ENCODE measurements at places on chromosomes 4 and X. TPM values are rescaled to one million over a fixed set of nuclear protein-coding genes. Genes with fewer than 3 reads are reported as not detected.

DNA sequence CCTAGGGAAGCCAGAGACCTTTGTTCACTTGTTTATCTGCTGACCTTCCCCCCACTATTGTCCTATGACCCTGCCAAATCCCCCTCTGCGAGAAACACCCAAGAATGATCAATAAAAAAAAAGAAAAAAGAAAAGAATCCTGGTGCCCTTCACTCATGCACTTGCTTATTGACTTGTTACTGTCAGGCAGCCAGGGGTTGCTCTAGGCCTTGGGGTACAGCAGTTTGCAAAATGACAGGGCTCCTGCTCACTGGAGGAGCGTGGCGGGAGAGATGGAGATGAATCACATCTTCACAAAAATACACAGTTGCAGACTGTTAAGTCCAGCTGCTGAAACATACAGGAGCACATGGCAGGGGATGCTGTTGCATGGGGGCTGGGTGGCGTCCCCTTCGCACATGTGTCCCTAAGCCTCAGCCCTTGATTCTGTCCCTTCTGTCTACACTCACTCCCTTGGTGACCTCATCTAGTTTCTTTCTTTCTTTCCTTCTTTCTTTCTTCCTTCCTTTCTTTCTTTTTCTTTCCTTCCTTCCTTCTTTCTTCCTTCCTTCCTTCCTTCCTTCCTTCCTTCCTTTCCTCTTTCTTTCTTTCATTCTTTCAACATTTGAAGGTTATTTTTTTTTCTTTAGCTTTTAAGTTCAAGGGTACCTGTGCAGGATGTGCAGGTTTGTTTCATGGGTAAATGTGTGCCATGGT, 16.9 kb upstream of the TMEM271 start:
- no peak for DNase-seq

Gene NLRP2B
- not detected for total RNA-seq

DNA sequence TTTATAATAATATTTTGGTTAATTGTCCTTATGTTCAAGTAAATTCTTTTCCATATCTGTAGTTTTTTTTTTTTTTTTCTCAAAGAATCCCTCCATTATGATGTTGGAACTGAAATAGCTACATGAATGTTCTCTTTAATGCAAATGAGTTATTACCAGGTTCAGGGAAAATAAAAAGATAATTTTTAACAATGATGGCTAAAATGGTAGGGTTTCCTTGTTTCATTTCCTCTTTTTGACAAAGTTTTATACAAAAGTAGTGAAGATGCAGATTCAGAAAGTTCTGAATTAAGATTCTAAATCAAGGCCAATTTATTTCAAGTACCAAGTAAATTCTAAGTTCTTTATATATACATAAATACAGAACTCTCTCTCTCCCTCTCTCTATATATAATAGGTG, 779.0 kb upstream of the INTU start:
- no peak for DNase-seq

- no peak for DNase-seq
Measured at GRCh38 chrX:24426340-24426913, 38.7 kb upstream of the PDK3 start.

DNA sequence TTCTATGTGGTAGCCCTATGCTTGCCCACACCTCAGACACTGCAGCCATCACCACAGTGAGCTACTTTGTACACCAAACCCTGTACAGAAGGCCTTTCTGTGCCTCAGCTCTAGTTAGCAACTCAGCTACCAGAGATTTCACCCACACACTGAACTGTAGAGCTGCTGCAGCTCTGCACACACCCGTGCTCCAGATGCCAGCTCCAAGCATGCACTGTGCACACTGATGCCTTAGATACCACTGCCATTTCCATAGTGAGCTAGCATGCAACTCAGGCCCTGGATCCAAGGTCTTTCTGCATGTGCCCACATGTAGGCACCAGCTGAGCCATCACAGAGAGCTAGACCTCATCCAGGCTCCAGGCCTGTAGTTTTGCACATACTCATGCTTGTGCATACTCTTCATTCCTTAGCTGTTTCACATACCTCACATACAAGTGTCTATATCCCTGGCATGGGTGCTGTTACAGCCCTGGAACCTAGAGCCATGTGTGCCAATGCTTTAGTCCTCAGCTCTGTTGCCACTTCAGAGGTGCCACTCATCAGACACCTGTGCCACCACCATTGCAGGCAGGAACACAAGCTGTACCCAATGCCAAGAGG, 423.5 kb upstream of the NDST3 start:
- DNase-seq = no peak

Gene GLUD2
- 0.55 TPM for total RNA-seq

DNA sequence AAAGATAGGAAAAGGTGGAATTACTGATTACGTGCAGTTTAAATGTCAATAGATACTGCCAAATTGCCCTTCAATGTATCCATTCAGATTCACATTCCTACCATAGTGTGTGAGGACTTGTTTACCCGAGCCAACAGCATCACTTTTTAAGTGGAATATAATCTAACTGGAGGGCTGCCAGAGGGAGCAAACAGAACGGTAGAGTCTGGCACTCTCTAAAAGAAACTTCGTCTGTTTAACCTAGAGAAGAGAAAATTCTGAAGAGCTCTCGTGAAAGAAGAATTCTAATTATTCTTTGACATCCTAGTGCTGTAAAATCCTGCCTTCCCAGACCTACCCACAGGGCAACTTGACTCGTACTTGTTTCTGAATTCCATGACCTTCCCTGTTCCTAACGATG, 23.2 kb downstream of the SMIM43 start:
- DNase-seq = no peak

GRCh38 chr4:41146716-41147506, 67.4 kb downstream of the APBB2 start:
- peak; percentile 50 for DNase-seq

GRCh38 chrX:2325076-2325784, 175.5 kb downstream of the DHRSX start:
- no peak for DNase-seq

- DNase-seq = no peak
Measured at GRCh38 chr4:158721680-158722079, 1.5 kb downstream of the PPID start.

DNA sequence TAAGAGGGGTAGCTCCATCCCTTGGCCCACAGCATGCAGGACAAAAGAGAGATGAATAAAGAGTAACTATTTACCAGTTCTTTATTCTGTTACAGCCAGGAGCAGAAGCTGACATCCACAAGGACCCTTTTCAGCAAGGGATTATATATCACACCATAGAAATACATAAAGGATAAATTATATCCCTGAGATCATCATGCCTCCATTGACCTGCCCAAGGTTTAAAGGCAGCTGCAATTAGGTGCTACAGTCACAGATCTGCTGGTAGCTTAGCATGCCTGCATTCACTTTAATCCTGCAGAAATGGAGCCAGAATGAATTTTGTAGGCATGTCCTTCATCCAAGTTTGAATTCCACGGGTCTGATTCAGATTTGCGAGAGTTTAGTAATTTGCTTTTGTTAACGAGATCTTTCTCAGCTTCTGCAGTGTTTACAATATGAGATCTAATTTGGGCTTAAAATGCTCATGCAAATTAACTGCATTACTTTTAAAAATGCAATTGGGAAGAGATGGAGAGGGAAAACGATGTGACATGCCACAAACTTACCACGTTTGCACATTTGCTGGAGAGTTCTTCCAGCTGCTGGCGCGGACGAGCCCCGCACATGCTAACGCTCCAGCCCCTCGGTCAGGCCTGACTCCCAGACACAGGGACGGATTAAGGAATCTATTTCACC, 327.0 kb upstream of the NOCT start:
- no peak for DNase-seq

Gene TRPC5OS
- not detected for total RNA-seq

DNA sequence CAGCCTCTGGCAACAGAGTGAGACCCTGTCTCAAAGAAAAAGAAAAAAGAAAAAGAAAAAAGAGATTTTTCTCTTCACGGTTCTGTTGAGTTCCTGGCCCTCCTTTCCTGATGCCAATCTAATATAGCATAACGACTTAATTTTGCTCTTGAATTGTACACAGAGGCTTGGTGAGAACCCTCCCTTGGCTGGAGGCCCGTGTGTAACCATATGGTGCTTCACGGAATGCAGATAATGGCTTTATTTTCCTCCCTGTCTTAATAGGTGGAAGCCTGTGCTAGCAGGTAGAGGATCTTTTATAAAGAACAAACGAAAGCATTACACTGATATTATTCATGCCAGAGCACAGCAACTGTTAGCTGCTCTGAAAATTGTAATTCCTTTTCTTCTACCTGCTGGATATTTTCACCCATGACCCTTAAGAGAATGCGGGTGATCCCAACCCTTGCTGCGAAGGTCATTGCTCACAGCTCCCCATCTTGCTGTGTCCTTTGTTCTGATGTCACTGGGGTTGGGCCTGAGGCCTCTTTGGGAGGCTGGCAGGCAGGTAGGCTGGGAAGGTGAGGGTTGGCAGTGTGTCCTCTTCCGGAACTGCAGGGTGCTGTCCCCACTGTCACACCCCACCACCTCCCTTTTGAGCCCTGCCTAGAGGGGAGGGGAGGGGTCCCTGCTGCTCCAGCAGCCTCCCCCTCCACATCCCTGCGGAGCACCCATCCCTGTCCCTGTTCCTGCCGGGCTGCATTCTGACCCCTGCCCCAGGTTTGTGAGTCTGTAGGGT, 83.8 kb upstream of the STOX2 start:
- no peak for DNase-seq

Gene PTTG2
- not detected for total RNA-seq

GRCh38 chrX:390459-390858, 3.8 kb upstream of the PPP2R3B start:
- no peak for DNase-seq

DNA sequence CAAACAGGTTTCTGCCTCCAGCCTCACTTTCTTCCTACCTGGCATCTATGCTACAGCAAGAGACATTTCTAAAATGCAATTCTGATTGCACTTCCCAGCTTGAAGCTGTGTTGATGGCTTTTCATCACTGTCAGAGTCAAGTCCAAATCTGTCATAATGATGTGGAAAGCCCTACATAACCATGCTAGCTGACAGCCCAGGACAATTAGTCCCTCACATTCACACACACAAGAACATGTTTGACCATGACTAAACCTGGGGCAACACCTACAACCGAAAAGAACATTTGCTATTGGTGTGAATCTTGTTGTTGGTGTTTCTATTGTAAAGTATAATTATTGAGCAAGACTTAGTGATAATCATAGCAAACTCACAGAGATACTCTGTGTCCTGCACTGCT, 58.2 kb downstream of the PPM1K start:
- no peak for DNase-seq

DNA sequence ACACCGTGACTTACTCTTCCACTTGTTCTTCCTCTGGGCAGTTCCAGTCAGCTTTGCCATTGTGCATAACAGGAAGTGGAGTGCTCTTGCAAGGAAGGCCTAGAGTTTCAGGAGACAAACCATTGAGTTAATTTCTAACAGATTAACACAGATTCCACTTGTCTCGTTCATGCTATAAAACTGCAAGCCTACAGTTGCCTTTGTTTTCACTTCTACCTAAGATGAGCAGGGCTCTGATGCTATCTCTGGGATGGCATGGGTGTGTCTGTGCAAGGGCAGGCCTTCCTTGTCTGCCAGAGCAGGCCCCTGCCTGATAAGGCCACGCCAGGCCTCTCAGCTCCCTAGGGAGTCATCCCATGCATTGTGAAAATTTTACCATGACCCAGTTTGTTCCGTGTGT, 67.7 kb upstream of the PGRMC2 start:
- no peak for DNase-seq

- peak; percentile 79 for DNase-seq
Measured at GRCh38 chr4:83112678-83113428, 1.7 kb downstream of the PLAC8 start.

Gene CSAG3
- total RNA-seq = not detected

- no peak for DNase-seq
Measured at GRCh38 chr4:6804082-6804752, 21.7 kb downstream of the KIAA0232 start.

GRCh38 chr4:30525662-30526315, 194.4 kb upstream of the PCDH7 start:
- DNase-seq = no peak

GRCh38 chr4:45442466-45442865, 681.4 kb downstream of the GABRG1 start:
- DNase-seq = no peak

Gene PHEX
- 0.16 TPM for total RNA-seq

Gene RASL11B
- 1.7 TPM for total RNA-seq

GRCh38 chr4:109051054-109051453, 251.4 kb downstream of the COL25A1 start:
- DNase-seq = no peak

GRCh38 chr4:170687751-170688150, 598.0 kb upstream of the AADAT start:
- DNase-seq = no peak

DNA sequence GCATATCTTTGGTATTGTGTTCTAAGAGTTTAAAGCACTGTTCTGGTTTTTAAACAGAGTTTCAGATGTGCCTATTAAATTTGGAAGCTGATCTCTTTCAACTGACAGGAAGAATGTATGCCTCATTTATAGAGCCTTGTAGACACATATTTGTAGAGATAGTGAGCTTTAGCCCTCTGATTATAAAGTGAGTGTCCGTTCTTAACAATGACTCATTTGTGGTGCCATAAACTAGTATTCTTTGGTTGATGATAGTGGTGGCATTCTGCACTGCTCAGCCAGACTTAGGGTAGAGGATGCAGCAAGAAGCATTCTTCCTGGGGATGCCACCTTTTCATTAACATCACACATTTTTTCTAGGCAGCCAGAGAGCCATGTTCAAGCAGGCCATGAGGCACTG, 121.7 kb downstream of the TLL1 start:
- no peak for DNase-seq
